Hypothalamus (tissue), 51 donors: ENCODE measurements at places on chromosomes 13 and 19.

DNA sequence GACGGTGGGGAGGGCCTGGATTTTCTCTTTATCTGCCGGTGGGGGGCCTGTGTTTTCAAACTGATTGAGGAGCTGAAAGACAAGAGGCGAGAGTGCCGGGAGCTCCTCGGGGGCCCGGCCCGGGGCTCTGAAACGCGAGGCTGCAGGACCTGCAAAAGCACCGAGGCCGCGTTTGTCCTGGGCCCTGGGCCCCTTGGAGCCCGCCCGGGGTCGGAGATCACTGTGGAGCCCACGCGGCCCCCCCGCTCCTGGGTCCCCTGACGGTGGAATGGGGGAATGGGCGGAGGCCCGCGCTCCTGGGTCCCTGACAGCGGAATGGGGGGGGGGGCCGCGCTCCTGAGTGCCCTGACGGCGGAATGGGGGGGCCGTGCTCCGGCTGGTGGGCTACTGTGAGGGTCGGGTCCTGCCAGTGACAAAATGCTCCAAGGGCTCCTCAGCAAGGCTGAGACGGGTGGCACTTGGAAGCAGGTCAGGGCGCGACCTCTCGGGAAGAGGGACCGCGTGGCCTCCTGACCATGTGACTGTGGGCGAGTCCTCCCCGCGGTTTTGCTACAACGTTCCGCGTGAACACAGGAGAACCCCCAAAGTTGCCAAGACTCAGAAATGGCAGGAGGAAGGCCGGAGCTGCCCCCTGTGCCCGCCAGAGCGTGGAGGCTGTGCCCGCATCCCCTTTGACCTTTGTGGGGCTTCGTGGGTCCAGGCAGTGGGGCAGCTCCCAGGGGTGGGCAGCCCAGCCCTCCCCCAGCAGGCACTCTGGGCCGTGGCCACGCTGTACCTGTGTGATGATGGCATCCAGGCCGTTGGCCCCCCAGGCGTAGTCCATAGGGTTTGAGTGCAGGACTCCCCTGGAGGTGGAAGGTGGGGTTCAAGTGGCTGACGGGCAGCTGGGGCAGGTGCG, 9.5 kb downstream of the FGF22 start:
- DNase-seq, result no peak

GRCh38 chr19:46783670-46784069, 4.7 kb downstream of the SLC1A5 start:
- no peak for DNase-seq

DNA sequence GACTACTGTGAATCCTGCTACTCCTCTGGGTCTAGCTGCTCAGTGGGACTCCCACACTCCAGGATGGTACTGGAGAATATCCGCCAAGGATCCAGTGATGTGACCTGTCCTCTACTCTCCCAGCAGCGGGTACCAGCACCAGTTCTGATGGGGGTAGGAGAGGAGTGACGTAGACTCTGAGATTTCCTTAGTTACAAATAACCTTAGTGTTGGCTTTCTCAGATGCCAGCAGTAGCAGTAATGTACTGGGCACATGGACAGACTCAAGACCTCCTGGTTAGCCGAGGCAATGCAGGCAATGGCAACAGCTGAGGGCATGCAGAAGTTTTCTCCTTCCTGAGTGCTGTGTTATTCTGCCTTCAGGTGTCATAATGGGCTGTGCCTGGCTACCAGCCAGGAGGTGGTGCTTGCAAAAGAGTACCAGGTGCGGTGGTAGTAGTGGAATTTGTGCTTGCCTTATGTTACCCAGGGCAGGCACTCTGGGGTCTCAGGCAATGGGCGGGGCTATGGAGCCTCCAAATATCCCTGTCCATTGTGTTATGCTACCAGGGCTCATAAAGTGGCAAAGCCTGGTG, 105.3 kb upstream of the KLF5 start:
- no peak for DNase-seq

- no peak for DNase-seq
These were observed 379.0 kb downstream of the EFNB2 start for GRCh38 chr13:106156468-106156867.

GRCh38 chr19:17121736-17122293, 46.2 kb downstream of the MYO9B start:
- DNase-seq, result no peak

DNA sequence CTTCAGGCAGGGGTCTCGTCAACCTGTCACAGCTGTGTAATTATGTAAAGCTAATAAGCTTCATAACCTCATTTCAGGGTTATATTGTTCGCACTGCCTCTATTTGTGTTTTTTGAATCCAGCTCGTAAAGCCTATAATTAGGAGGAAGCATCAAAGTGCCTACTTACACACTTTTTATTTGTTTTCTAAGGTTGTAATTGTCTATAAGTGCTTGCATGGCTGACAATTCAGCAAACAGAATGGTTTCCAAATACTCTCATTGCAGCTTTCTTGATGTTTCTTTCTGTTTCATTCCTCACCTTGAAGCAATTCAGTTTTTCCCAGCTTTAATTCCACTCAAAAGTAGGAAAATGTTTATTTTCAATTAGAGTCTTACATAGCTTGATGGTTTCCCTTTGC, 336.3 kb downstream of the HS6ST3 start:
- DNase-seq, result no peak
